ENCODE measurements at places on chromosomes 6 and 20. TPM values are rescaled to one million over a fixed set of nuclear protein-coding genes. Genes with fewer than 3 reads are reported as not detected.

DNA sequence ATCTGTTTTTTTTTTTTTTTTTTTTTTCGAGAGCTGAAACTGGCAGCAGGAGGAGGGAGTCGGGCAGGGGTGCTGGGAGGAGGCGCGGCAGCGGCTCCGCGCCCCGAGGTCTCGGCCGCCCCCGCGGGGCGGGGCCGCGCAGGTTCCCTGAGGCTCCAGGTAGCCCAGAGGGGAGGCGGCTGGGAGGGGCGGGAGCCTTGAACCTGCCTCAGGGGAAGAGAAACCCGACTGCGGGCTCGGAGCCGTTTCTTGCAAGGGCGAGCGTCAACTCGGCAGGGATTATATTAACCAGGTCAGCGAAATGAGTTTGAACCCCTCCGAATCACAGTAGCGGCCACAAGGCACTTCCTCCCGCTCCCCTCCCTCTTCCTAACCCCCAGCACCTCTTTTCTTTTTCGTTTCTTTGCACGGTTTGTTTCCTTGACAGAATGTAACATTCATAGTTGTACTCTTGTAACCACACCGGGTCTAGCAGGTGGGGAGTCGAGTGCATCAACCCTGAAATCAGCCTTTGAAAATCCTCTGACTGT lies 2.0 kb downstream of the MYB start:
- no peak for DNase-seq

- no peak for DNase-seq
These were observed 591.7 kb upstream of the NRSN1 start for GRCh38 chr6:23534351-23534750.

- no peak for DNase-seq
These were observed 302.1 kb upstream of the RUNX2 start for GRCh38 chr6:45026003-45026516.

- DNase-seq = no peak
These were observed 197.1 kb downstream of the TAF4 start for GRCh38 chr20:61868466-61869090.

- DNase-seq = no peak
These were observed 198.5 kb downstream of the TBXT start for GRCh38 chr6:165969184-165969583.

DNA sequence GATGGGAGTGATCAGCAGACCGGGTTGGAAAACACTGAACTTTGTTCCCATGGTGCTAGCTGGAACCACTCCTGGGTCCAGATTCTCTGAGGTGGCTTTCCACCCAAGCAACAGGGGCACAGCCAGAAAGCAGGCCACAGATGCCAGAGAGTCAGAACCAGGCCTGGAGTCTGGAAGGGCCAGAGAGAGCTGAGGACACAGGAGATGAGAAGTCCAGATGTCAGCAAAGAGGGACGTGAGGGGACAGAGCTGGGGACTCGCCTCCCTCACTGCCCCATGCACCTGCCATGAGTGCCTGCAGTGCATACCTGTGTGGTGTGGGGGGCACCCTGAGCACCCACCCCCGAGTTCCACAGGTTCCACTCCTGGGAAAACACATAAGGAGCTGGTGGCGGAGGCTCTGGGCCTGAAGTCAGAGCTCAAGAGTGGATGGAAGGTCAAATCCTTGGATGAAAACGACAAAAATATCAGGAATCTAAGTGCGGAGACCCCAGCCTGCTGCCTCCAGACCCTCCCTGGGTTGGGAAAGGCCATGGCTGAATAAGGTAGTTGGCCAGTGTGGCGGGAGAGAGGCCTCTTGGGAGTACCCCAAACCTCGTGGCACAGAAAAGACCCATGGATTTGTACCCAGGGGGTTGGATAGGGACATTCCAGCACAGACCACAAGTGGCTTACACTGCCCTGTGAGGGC lies 224.2 kb downstream of the SYNDIG1 start:
- DNase-seq = peak; percentile 38

DNA sequence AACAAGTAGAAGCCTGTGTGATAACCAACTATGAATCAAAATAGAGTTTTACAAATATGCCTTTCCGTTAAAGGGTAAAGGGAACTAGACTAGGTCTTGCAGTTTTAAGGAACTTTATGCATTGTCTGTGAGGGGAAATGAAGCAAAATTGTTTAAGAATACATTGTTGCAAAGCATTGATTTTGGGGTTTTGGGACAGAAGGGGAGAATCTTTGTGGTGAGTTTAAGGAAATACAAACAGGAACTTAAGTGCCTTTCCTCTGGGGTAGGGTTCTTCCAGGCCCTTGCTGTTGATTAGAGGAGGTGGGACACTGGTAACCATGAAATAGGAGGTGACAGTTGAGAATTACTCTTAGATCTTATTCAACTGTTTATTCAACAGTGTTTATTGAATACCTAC lies 4.7 kb downstream of the MAPK14 start:
- DNase-seq = no peak

- DNase-seq = no peak
These were observed 12.8 kb downstream of the TREM1 start for GRCh38 chr6:41273714-41274113.

DNA sequence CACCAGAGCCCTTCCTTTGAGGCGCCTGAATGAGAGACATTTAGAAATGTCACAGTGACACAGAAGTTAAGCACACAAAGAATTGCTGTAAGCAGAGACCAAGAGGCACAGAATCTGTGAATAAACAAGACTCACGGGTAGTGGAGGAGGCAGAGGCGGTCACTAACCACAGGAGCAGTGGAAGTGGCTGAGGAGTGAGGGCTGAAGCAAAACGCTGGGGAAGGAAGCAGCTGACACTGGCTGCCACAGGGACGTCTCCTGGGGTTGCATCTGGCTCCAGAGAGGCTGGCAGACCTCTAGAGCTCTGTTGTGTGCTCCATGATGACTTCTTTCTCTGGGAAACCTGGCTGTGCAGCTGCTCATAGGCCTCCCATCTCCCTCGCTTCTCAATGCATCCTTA lies 65.0 kb upstream of the SLC2A12 start:
- DNase-seq = no peak

DNA sequence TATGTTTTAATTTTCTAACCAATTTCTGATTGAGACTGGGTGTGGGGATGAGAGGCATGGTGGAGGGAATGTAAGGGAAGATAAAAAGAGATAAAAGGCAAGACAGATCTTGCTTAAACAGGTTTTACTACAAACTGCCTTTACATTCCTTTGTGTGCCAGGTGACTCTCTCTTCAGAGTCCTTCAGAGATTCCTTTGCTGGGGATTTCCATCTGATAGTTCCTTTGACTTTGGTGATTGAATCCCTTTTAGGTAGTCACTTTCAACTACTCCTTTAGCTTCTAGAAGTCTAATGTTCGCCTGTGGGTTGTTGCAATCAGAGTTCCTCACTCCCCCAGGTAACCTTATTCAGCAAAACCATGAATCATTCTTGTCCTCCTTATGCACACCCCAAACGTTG lies 283.3 kb upstream of the MANEA start:
- no peak for DNase-seq

DNA sequence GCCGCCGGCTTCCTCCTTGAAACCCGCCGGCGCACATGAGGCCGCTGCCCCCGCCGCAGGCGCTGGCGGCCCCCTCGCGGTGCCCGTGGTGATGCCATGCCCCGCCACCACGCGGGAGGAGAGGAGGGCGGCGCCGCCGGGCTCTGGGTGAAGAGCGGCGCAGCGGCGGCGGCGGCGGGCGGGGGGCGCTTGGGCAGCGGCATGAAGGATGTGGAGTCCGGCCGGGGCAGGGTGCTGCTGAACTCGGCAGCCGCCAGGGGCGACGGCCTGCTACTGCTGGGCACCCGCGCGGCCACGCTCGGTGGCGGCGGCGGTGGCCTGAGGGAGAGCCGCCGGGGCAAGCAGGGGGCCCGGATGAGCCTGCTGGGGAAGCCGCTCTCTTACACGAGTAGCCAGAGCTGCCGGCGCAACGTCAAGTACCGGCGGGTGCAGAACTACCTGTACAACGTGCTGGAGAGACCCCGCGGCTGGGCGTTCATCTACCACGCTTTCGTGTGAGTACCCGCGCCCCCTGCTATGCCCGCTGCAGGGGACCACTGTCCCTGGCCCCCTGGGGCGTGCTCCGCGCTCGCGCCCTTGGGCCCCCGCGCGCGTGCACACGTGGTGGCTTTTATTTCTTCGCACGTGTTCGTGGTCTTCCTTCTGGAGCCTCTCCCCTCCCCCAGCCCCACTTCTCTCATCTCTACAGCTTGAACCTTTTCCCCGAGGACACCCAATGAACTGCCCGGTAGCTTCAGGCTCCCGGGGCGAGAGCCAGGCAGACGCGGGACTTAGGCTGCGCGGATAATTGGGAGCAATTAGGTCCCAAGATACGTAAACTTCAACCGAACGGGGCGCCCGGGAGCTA lies 453 bp downstream of the KCNQ5 start:
- DNase-seq = no peak

GRCh38 chr6:112332274-112332673 lies 14.9 kb upstream of the RFPL4B start:
- DNase-seq = no peak

DNA sequence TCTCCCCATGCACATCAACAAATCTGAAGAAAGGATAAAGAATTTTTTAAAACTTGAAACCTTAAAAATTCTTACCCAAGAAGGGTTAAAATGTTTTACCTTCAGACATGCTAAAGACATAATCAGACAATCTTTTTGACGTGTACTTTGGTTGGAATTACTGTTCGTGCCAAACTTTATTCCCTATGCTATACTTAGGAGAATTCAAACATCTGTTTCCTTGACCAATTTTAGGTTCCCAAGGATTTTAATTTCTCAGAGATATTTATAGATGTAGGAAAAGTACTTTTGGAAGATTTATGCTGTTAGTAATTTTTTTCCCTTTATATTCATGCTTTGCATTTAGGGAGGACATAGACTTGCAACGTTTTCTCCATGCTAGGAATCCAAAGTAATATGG lies 108.4 kb downstream of the AFG1L start:
- no peak for DNase-seq

GRCh38 chr6:44472250-44472945 lies 84.9 kb downstream of the CDC5L start:
- no peak for DNase-seq

DNA sequence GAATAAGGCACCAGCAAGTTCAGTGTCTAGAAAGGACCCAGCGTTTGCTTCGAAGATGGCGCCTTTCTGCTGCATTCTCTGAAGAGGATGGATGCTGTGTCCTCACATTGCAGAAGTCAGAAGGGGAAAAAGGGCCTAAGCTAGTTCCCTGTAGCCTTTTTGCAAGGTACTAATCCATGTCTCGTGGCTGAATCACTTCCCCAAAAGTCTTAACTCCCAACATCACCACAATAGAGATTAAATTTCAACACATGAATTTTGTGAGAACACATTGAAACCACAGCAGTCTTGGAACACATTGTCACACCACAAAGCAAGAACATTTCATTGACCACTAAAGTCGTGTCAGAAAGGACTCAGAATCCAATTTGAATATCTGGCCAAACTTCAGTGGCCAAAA lies 42.1 kb downstream of the KLHL31 start:
- no peak for DNase-seq

DNA sequence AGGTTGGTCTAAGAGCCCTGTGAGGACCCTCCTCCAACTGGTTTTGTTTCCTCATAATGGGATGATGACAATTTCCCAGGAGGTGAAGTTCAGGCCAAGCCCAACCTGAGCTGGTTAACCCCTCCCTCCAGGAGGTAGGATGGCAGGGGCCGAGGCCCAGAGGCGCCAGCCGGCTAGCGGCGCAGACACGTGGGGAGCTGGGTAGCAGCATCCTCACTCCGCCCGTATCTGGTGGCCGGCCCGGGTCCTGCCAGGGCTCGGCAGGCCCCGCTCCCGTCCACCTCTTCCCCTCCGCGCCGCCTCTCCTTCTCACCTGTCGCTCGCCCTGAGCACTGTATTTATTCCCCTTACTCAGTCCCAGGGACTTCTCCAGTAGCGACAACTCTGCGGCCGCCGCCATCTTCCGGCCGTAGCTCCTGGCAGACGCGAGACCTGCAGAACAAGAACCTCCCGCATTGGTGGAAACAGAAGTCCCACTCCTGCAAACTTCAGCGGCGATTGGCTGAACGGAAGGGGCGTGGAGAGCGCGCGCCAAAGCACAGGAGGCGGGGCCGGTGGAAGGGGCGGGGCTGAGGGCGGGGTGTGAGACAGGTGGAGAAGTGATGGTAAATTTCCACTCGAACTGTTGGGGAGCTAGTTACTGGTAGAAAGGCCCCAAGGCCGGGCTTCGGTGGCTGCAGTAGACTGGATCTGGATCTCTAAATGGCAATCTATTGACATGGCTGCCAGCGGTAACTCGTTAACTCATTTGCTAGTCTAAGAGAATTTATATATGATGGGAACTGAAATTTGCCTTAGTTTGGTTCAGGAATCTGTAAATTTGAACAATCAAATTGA lies at the start of gene EEF1E1:
Gene EEF1E1 (minus strand): TSS at position 427 of the 837 bp plus-strand sequence. CDS start 27 bp downstream, at position 400.
- DNase-seq = peak; percentile 95

SLC22A1 gene
- total RNA-seq = 1.9 TPM

TREML4 gene
- total RNA-seq = not detected

GNL1 gene
- total RNA-seq = 31.6 TPM

SYS1 gene
- 44.2 TPM for total RNA-seq

STX11 gene
- total RNA-seq = 5.6 TPM

HMGCLL1 gene
- 7.5 TPM for total RNA-seq
